ENCODE measurements at places on chromosomes 5 and 9. TPM values are rescaled to one million over a fixed set of nuclear protein-coding genes. Genes with fewer than 3 reads are reported as not detected.
A peak's percentile ranks its signal among the peaks of the same experiment; 100 is the strongest.

Gene MARCHF11
- total RNA-seq = not detected

DNA sequence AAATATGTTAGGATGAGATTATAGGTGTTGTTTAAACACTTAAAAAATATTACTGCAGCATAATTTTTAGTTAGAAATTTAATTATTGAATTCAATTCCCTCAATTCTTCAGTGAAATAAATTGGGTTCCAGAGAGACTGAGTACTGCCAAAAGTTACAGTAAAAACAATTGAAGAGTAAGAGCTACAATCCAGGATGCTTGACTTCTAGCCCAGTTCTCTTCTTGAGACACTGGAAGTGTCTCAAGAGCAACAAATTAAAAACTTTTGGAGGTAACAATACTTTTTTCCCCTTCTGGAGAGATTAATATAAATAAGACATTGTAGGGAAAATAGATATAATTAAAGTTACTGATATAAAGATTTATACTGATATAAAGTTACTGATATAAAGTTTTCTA lies 8.3 kb downstream of the ITGA1 start:
- DNase-seq = no peak

Gene TAF11L6
- not detected for total RNA-seq

- DNase-seq = no peak
Observed at GRCh38 chr9:31839273-31839672, 545.2 kb upstream of the ACO1 start.

Gene PLAC8L1
- total RNA-seq = 0.42 TPM

DNA sequence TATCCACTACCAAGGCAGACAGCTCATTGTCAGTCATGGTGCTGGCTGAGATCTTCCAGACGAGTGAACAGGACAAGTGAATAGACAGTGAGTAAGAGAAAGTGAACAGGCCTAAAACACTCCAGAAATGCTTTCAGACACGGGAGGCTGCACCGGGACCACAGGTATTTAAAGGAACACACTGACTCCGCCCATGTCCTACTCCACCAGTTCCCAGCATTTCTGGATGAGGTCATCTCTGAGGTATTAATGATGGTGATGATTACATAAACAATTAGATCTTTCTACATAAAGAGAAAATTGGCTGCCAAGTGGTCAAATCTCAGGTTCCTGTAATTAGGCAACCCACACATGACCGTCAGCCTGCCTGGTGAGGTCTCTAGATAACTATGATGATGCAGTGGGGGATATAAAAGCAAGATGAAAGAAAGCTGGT lies at the start of gene ACTBL2:
Gene ACTBL2 (minus strand): TSS at position 141 of the 436 bp plus-strand sequence. CDS start 104 bp downstream, at position 37.
- no peak for DNase-seq

DNA sequence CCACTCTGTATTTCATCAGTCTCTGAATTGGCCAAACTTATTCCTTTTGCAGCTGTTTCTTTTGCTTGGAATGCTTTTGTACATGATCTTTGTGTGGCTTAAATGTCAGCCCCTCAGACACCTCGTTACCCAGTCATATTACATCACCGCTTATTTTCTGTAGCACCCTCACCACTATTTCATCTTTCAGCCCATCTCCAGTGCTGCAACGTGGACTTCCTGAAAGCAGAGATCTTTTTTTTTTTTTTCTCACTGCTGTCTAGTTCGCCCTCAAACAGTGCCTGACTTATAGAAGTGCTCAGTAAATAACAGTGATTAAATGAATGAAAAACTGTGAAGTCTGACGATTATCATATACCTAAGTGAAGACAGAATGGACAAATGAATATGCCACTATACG lies 835 bp downstream of the SRA1 start:
- DNase-seq = no peak

- peak; percentile 26 for DNase-seq
Observed at GRCh38 chr9:122228568-122229484, at the start of gene LHX6. LHX6 (minus strand) TSS chr9:122228957; CDS start chr9:122228740, 217 bp downstream.
